ENCODE measurements at places on chromosomes 3 and 15. TPM values are rescaled to one million over a fixed set of nuclear protein-coding genes. Genes with fewer than 3 reads are reported as not detected.

GRCh38 chr3:39191773-39192172 lies 622 bp downstream of the XIRP1 start:
- no peaks in the 10 kb centered on the region for H3K27me3 ChIP-seq
- H3K36me3 ChIP-seq: no peaks in the 10 kb centered on the region
- DNase-seq: no peak
- H3K4me3 ChIP-seq: peak overlapping the region; percentile 40

Gene NLGN1
- total RNA-seq: not detected

Gene UBAP1L
- 2.7 TPM for total RNA-seq

DNA sequence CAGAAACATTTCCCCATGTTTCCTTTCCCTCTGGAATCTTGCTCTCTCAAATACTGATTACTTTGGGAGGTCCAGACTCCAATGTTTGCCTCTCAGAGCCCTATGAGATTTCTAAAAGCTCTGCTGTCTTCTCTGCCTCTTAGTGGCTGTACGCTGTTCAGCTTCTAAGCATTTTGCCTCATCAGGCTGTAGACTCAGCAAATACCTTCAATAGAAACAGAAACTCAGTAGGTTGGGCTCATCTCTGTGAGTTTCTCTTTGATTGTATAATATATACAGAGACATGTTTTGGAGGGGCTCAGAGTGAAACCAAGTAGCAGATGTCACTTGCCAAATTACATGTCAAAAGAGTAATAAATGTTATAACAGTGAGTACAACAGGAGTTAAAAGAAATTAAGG lies 380.8 kb upstream of the MEIS2 start:
- H3K4me3 ChIP-seq: no peak overlapping the region
- H3K27me3 ChIP-seq: no peaks in the 10 kb centered on the region
- H3K4me1 ChIP-seq: no peaks in the 10 kb centered on the region
- DNase-seq: no peak

DNA sequence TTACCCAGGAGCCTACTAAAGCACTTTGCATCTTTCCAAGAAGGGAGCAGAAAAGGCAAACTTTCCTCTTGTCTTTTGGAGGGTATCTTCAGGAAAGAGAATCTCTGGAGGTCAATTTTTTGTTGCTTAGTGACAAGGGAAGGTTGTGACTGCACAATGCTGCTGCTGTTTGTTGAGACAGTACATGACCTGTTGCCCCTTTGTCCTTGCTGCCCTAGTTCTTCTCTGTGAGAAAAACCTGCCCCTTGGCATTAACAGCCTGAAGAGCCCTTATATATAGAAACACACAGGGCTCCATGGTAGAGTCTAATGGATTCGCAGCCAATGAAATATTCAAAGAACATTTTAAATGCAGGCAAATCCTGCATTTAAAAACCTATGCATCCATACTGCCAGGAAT lies 20.3 kb downstream of the KLHDC8B start:
- H3K4me1 ChIP-seq: no peaks in the 10 kb centered on the region
- H3K27me3 ChIP-seq: peaks cover 4% of the 10 kb centered on the region
- no peak overlapping the region for H3K4me3 ChIP-seq

Gene CIB2
- 0.91 TPM for total RNA-seq

Gene CHRNB4
- not detected for total RNA-seq

GRCh38 chr3:7630925-7631324 lies 770.0 kb downstream of the GRM7 start:
- no peaks in the 10 kb centered on the region for H3K36me3 ChIP-seq
- H3K27me3 ChIP-seq: no peaks in the 10 kb centered on the region
- no peak overlapping the region for H3K4me3 ChIP-seq
- H3K27ac ChIP-seq: no peak overlapping the region

DNA sequence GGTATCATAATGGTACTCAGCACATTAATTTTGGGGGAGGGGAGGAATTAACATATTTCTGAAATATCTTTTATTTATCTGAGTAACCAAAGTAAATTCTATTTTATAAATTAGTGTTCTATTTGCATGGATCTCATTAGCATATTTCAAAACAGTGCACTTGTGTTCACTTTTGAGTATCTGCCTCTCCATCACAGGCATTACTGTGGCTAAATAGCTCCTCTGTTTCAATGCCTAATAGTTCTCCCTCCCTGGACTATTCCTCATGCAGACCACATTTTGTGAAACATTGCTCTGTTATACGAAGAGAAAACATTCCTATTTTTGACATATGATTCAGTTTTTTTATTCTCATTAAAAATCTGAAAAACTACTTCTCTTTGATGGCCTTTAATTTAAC lies 1127.8 kb downstream of the TUSC7 start:
- no peak for DNase-seq
- H3K27me3 ChIP-seq: no peaks in the 10 kb centered on the region
- no peak overlapping the region for H3K4me3 ChIP-seq
- H3K27ac ChIP-seq: no peak overlapping the region

Gene TMEM207
- not detected for total RNA-seq

DNA sequence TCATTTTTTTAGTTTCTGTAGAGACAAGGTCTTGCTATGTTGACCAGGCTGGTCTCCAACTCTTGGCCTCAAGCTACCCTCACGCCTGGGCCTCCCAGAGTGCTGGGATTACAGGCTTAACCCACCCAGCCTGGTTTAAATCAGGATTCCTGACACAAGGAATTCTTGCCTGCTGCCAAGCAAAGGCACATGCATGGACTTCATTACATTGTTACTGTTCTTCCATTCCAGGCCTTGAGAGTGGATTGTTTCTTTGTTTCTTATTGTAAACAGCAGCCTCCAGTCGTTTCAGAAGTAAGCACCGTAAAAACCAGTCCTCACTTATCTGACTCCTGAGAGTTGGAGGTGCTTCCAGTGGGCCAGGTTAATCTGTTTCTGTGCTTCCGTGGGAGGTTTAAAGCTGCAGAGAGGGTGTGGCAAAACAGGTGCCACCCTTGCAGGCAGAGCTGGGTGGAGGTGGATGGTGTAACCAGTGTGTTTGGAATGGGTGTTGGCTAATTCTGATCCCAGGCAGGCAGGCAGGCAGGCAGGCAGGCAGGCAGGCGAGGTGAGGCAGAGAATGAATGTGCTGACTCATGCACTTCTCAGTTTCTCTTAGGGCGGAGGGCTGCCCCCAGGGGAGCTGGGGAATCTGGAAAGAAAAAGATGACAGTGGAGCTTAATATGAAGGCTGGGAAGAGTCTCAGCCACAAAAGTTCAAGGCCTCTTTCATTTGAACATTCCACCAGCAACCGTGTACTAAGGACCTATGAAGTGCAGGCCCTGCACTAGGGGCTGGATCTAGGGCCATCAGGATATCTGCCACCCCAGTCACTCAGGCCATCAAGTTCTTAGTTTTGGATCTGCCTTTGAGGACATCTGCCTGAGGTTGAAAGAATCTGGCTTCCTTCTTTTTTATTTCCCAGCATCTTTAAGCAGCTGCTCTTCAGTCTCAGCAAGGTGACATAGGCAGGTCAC lies 37.0 kb upstream of the CDCP1 start:
- peaks cover 5% of the 10 kb centered on the region for H3K27me3 ChIP-seq
- no peak overlapping the region for H3K27ac ChIP-seq
- no peaks in the 10 kb centered on the region for H3K36me3 ChIP-seq
- H3K4me1 ChIP-seq: peaks cover 14% of the 10 kb centered on the region
- DNase-seq: peak; percentile 16
- H3K4me3 ChIP-seq: no peak overlapping the region

DNA sequence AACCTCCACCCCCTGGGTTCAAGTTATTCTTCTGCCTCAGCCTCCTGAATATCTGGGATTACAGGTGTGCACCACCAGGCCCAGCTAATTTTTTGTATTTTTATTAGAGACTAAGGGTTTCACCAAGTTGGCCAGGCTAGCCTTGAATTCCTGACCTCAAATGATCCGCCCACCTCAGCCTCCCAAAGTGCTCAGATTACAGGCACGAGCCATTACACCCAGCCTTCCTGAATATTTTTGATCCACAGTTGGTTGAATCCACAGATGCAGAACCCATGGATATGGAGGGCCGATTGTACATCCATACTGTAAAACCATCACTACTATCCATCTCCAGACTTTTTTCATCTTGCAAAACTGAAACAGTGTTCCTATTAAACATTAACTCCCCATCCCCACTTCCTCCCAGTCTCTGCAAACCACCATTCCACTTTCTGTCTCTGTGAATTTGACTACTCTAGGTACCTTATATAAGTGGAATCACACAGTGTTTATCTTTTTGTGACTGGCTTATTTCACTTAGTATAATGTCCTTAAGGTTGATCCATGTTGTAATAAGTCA lies 8.2 kb upstream of the TMEM62 start:
- DNase-seq: no peak
- no peak overlapping the region for H3K4me3 ChIP-seq
- no peak overlapping the region for H3K27ac ChIP-seq
- H3K27me3 ChIP-seq: peaks cover 1% of the 10 kb centered on the region
- no peaks in the 10 kb centered on the region for H3K36me3 ChIP-seq

GRCh38 chr15:46786590-46787285 lies 930.6 kb upstream of the SEMA6D start:
- H3K4me1 ChIP-seq: no peaks in the 10 kb centered on the region
- no peaks in the 10 kb centered on the region for H3K36me3 ChIP-seq
- no peak for DNase-seq
- H3K27me3 ChIP-seq: no peaks in the 10 kb centered on the region

GRCh38 chr3:53808496-53808895 lies 37.7 kb downstream of the CHDH start:
- H3K4me1 ChIP-seq: no peaks in the 10 kb centered on the region
- H3K27me3 ChIP-seq: peaks cover 2% of the 10 kb centered on the region
- no peak overlapping the region for H3K4me3 ChIP-seq
- no peaks in the 10 kb centered on the region for H3K36me3 ChIP-seq

- H3K4me1 ChIP-seq: peaks cover 39% of the 10 kb centered on the region
- H3K27ac ChIP-seq: peak overlapping the region; percentile 21
- H3K27me3 ChIP-seq: no peaks in the 10 kb centered on the region
Measured at GRCh38 chr3:141373232-141373631, 4.9 kb downstream of the ZBTB38 start.

DNA sequence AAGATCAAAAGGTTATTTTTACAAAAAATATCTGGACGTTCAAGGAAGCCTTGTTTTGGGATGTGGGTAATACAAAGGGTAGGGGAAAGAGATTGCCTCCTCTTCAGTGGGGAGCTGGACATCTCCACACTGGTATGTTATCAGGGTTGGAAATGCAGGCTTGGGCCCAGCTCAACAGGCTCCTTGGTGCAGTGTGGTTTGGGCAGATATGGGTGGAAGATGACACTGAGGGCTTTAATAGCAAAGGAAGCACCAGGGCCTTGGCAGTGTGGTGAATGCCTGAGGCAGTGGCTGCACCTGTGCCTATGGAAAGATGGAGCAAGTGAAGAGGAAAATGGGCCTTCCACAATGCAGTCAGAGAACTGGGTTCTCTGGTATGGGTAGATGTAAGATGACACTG lies 11.2 kb upstream of the MED12L start:
- H3K4me1 ChIP-seq: no peaks in the 10 kb centered on the region
- H3K27me3 ChIP-seq: peaks cover 3% of the 10 kb centered on the region
- no peaks in the 10 kb centered on the region for H3K36me3 ChIP-seq
- H3K27ac ChIP-seq: no peak overlapping the region
- no peak overlapping the region for H3K4me3 ChIP-seq

DNA sequence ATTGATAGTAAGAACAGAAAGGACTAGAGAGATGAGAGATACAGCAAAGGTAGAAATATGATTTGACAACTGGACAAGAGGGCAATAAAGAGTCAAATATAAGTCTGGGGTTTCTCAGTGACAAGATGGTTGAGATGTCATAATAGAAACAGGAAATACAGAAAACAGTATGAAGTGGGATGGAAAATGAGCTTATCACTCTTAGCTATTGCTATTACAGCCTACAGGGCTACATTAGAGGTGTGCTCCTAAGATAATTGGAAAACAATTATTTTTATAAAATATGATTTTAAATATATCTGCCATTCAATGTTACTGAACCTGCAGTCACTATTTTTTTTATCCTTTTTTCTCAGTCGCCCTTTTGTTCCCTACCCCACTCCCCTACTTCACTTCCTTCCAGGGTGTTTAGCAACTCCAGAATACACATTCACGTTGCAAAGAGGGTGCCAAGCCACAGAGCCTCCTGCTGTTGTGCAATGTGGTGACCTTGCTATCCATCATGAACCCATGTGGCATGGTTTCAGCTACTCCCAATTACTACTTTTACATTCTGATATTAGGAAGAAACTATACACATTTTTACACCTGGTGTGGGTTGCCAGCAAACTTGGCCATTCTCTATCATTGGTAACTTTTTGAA lies 6.0 kb downstream of the NRG4 start:
- H3K4me3 ChIP-seq: no peak overlapping the region

- H3K27ac ChIP-seq: peak overlapping the region; percentile 97
- H3K36me3 ChIP-seq: no peaks in the 10 kb centered on the region
- no peak for DNase-seq
- H3K27me3 ChIP-seq: no peaks in the 10 kb centered on the region
Measured at GRCh38 chr3:115784739-115785536, 161.6 kb downstream of the GAP43 start.

Gene SAMMSON
- total RNA-seq: not detected

DNA sequence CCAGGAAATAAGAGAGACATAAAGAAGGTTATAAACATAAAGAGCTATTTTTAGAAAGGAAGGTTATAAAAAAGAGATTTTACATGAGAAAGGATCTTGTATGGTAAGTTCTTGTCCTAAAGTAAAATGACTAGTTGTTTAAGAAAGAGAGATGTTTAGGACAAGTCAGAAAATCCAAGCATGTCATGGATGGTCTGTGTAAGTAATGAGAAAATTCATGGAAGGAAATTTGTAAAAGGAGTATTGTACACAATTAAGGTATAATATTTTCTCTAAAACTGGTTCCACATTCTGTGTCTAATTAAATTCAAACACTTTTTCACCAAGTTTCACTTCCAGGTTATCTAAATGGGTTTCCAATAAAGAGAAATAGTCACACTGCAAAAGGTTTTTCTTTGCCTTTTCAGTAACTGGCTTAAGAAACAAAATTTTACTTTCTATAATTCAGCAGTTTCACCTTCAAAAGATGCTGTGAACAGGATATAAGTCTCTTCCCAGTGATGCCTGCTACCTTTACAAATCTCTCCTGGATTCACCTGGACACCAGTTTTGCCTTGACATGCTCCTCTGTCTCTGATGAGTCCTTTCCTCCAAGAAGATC lies 455.7 kb downstream of the ZIC1 start:
- DNase-seq: no peak
- H3K27ac ChIP-seq: no peak overlapping the region
- no peaks in the 10 kb centered on the region for H3K27me3 ChIP-seq
- H3K36me3 ChIP-seq: no peaks in the 10 kb centered on the region
- no peaks in the 10 kb centered on the region for H3K4me1 ChIP-seq
- no peak overlapping the region for H3K4me3 ChIP-seq

GRCh38 chr3:98846101-98846500 lies 55.4 kb downstream of the DCBLD2 start:
- DNase-seq: no peak
- H3K4me3 ChIP-seq: no peak overlapping the region
- no peaks in the 10 kb centered on the region for H3K27me3 ChIP-seq
- H3K36me3 ChIP-seq: peaks cover 8% of the 10 kb centered on the region

GRCh38 chr15:70348226-70348543 lies 250.5 kb upstream of the TLE3 start:
- H3K27ac ChIP-seq: no peak overlapping the region
- no peaks in the 10 kb centered on the region for H3K27me3 ChIP-seq
- DNase-seq: no peak
- no peaks in the 10 kb centered on the region for H3K36me3 ChIP-seq
- H3K4me1 ChIP-seq: no peaks in the 10 kb centered on the region
- no peak overlapping the region for H3K4me3 ChIP-seq

- H3K36me3 ChIP-seq: no peaks in the 10 kb centered on the region
- no peaks in the 10 kb centered on the region for H3K4me1 ChIP-seq
- H3K27me3 ChIP-seq: no peaks in the 10 kb centered on the region
- DNase-seq: no peak
- no peak overlapping the region for H3K27ac ChIP-seq
- no peak overlapping the region for H3K4me3 ChIP-seq
Measured at GRCh38 chr15:69997813-69998212, 99.9 kb downstream of the TLE3 start.

Gene FEZF2
- total RNA-seq: not detected
